ENCODE measurements at places on chromosomes 11 and 22.

- DNase-seq, result no peak
These were observed 23.1 kb upstream of the LDHA start for GRCh38 chr11:18371279-18371678.

GRCh38 chr22:27748751-27749191, 52.8 kb downstream of the MN1 start:
- DNase-seq, result no peak

GRCh38 chr11:76033699-76034098, 172.6 kb downstream of the WNT11 start:
- no peak for DNase-seq

- DNase-seq, result no peak
These were observed 53.1 kb downstream of the PDE2A start for GRCh38 chr11:72621008-72621610.

- DNase-seq, result no peak
These were observed 241.9 kb upstream of the CTSC start for GRCh38 chr11:88579466-88579865.

DNA sequence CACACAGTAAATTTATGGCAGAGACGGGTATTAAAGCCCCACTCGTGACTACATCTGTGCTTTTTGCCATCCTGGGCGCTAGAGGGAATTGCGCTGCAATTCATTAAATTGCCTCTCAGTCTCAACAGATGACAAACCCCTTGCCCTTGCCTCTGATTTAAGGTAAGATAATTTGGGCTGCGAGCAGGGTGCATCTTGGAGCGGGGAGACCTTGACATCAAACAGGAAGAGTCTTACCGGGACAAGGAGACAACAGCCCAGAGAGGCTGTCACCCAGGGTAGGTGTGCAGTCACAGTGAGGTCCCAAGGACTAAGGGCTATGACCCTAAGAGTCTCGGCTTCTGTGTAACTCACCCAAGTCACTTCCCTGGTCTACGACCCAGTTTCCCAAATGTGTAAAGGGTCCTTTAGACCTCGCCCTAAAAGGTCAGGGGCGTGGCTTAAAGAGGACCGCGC, 449 bp upstream of the TOM1 start:
- no peak for DNase-seq
